ENCODE measurements at places on chromosomes 1 and 21.

- no peak for DNase-seq
These were observed 24.2 kb upstream of the EYA3 start for GRCh38 chr1:28112388-28113241.

- DNase-seq: no peak
These were observed 367.9 kb upstream of the DUSP10 start for GRCh38 chr1:222109836-222110235.

DNA sequence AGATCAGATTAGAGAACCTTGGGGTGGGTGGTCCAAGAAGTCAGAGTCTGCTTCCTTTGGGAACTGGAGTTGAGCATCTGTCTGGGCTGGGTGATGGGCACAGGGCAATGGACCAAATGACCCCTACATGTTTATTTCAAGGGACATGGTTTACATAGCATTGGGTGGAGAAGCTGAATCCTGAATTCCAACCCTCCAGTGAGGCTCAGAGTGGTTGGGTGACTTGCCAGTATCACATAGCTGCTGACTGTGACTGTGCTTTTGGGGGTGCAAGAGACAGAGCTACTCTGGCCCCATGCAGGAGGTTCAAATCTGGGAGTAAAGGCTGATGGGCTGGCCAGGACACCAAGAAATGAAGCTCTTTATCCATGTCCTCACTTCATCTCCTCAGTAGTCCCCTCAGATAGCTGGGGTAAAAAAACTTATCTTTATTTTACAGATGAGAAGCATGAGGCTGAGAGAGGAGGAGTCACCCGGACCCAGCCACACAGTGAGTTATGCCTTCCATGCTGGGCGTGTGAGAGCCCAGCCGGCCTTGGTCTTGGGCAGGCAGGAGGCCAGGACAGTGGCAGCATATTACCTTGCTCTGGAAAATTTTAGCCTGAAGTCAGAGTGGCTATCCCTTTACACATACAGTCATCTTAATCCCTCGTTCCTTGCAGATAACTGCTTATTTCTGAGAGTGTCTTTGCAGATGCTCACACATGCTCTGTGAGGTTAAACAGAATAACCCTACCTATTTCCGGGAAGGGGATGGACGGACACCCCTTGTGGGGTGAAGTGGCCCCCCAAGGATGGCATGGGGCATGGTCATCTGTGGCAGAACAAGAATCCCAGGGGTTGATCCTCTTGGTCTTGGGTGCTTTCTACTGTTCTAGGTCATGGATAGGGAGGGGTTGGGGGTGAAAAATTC lies 2.8 kb upstream of the SERINC2 start:
- no peak for DNase-seq

- no peak for DNase-seq
These were observed 20.5 kb downstream of the PRXL2B start for GRCh38 chr1:2606881-2607621.

DNA sequence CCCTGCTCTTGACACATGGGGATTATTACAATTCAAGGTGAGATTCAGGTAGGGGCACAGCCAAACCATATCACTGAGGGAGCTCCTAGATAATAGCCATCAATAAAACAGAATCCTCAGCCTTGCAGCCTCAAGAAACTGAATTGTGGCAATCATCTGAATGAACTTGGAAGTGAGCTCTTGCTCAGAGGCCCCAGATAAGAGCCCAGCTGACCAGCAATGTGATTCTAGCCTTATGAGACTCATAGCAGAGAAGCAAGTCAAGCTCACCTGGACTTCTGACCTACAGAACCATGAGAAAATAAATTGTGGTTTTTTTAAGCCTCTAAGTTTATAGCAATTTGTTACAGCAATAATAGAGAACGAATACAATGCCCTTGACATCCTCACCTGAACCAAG lies 302.5 kb downstream of the LTN1 start:
- DNase-seq: no peak

- no peak for DNase-seq
These were observed 605 bp upstream of the RABGGTB start for GRCh38 chr1:75785320-75785982.

DNA sequence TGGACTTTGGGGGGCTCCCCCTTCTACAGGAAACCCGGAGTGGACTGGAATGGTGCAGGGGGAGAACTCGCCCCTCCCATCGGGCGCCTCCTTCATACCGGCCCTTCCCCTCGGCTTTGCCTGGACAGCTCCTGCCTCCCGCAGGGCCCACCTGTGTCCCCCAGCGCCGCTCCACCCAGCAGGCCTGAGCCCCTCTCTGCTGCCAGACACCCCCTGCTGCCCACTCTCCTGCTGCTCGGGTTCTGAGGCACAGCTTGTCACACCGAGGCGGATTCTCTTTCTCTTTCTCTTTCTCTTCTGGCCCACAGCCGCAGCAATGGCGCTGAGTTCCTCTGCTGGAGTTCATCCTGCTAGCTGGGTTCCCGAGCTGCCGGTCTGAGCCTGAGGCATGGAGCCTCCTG lies at the start of gene TNFRSF14:
Gene TNFRSF14 (plus strand): TSS at position 95 of the 401 bp plus-strand sequence. CDS start 294 bp downstream, at position 389.
- DNase-seq: no peak

- DNase-seq: no peak
These were observed 26.8 kb downstream of the PALMD start for GRCh38 chr1:99672530-99673213.

- no peak for DNase-seq
These were observed 18.3 kb upstream of the PALMD start for GRCh38 chr1:99627615-99628014.

- DNase-seq: no peak
These were observed 200.7 kb upstream of the POU3F1 start for GRCh38 chr1:38246955-38247952.

GRCh38 chr1:213417846-213418245 lies 366.8 kb downstream of the RPS6KC1 start:
- DNase-seq: no peak

GRCh38 chr21:41877901-41878830 lies 978 bp downstream of the PRDM15 start:
- no peak for DNase-seq

- no peak for DNase-seq
These were observed 245.0 kb downstream of the USH2A start for GRCh38 chr1:216178281-216178680.

- DNase-seq: no peak
These were observed 6.4 kb downstream of the PTGFR start for GRCh38 chr1:78497201-78497600.

DNA sequence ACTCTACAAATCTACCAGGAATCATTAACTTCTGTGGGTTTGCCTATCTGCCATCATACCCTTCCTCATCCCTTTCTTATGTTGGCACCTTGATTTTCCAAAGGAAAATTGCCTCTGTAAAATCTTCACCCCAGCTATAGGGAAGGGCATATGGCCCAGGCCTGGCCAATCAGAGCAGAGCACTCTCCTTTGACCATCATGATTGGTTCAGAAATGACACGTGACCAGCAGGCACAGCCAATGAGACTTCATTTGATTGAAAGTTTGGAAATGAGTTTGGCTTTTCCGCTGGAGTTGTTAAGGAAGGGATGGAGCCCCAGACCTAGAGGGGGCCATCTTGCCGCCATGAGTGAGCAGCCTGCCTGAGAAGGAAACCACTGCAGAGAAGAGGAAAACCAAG lies 35.1 kb upstream of the IFFO2 start:
- no peak for DNase-seq

GRCh38 chr1:150549496-150550221 lies 451 bp downstream of the ADAMTSL4 start:
- DNase-seq: no peak

- DNase-seq: no peak
These were observed 77.7 kb downstream of the KIRREL1 start for GRCh38 chr1:158071138-158071537.

GRCh38 chr1:32933742-32934322 lies 30.8 kb downstream of the RNF19B start:
- no peak for DNase-seq

DNA sequence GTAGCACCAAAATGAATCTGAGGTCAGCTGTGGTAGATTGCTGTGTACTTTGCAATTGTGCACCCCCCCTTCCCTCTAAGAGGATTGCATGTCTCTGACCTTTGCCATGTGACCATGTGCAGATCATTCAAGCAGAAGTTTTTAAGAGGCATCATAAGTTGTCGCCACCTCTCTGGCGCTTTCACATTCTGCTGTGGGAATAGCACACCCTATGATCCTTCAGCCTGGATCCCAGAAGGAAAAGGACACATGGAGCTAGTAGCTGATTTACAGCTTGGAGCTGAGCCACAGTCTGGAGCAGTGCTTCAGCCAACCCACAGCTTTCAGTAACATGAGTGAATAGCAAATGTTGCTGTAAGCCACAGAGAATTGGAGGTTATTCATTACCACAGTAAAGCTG lies 158.5 kb downstream of the TSEN15 start:
- no peak for DNase-seq

DNA sequence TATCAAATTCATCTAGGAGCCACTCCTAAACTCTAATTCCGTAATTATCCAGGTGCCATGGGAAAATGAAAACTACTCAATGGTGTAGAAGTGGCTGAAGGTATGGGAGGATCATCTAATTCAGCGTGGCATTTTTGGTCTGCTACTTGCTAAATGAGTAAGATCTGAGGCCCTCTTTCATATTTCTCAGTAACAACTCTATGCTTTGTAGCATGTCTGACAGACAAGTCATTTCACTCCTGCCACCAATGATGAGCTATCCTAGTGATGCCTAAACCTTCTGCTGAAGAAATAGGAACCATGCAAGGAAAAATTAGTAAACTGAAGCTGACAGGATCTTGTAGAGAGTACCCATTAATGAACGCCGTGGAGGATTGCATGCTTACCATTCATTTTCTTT lies 145.3 kb downstream of the NTNG1 start:
- no peak for DNase-seq

DNA sequence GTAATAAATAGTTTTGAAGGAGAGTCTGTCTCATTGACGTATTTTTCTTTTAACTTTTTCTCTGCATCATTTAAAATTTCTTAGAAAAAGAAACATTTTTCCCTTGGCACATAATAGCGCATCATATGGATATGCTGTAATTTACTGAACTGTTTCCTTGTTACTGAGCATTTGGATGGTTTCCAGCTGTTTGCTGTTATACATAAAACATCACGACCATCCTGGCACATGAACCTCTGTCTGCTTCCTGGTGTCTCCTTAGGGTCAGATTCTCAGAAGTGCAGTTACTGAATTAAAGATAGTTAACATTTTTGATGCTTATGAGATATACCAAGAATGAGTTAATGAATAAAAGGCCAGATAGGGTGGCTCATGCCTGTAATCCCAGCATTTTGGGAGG lies 67.2 kb downstream of the BACE2 start:
- no peak for DNase-seq

- DNase-seq: no peak
These were observed 113.0 kb upstream of the GADD45A start for GRCh38 chr1:67571901-67572593.

DNA sequence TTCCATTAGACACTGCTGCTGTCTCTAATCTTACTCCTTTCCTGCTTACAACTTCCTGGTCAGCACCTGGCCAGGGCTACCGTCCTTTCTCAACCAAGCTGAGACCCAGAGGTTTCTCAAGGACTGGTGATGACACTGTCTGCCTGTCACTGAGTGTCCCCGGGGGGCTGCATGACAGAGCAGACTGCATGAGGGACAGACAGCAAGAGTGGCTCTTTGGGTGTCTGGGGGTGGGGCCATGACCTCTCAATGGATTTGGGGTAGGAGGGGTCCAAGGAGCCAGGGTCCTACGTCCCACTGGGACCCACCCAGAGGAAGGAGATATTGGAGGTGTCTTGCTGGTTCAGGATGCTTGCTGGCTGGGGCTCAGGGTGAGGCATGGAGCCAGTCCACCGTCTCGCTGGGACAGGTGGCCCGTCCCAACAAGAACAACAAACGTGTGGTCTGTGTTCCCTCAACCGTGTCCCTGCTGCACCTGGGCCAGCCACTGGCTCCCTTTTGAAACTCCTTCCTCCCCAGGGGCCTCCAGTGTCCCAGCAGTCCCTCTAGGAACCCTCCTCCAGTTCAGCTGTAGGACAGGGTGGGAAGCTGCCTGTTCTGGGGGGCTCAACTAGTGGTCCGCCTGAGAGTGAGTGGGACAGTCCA lies 344.6 kb upstream of the AJAP1 start:
- DNase-seq: no peak

GRCh38 chr1:238196516-238196915 lies 305.8 kb upstream of the ZP4 start:
- no peak for DNase-seq

- no peak for DNase-seq
These were observed 2.4 kb downstream of the HSPB7 start for GRCh38 chr1:16015491-16015890.

GRCh38 chr1:85587841-85588240 lies 7.3 kb downstream of the CCN1 start:
- DNase-seq: no peak

DNA sequence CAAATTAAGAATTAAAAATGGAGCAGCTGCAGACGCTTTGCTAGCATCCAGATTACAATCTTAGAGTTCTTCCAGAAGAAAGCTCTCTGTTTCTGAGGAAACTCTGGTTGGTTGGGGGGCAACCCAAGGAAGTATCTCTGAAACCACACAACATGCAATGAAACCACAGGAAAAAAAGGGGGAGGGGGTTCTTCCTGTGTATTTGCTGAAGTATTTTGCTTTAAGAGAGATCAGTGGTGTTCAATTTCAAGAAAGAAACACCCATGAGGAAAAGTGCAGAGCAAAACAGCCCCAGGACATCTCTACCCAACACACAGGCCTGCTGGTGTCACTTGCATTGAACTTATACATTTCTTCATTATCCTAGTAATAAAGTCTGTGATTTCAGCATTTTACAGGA lies 19.7 kb upstream of the TIAM1 start:
- DNase-seq: no peak

- DNase-seq: no peak
These were observed 392 bp upstream of the DMRTA2 start for GRCh38 chr1:50423670-50424000.

DNA sequence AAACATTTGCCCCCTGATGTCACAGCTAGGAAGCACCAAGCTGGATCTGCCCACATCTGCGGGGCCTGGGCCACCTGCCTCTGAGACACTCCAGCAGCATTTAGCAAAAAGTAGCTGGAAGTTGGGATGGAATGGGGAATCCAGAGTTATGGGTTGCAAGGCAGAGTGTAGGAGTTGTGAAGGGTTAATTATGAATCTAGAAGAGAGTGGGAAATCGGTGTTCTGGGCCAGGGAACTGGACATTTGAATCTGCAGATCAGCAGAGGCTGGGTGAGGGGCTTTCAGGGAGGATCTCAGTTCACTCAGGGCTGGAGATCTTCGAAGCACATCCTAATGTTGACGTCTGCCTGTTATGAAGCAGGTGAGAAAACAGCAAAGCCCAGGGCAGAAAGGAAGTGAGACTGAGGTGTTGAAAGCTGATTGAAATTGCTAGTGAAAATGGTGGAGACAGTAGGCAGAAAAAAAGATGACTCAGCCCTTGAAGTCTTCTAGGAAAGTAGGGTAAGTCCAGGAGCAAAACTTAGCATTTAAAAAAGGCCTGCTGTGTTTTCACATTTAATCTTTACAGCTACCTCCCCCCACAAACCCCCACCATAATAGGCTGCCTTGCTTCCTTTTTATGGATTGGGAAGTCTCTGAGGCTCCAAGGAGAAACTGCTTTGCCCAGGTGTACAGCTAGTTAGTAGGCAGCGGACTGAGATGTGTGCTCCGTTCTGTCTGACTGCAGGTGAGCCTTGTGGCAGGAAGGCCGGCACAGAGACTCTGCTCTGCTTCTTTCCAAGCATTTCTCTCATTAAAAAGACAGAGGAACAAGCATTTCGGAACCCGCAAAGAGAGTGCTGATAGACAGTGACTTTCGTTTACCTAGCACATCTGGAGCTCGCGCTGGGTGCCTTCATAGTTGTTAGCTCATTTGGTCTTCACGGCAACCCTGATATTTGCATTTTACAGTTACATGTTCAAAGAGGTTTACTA lies 7.2 kb downstream of the VANGL1 start:
- no peak for DNase-seq

GRCh38 chr1:117825414-117825813 lies 104.0 kb downstream of the GDAP2 start:
- DNase-seq: no peak

GRCh38 chr1:226526801-226527595 lies 21.6 kb upstream of the STUM start:
- no peak for DNase-seq
